ENCODE measurements at places on chromosomes 1 and 21. TPM values are rescaled to one million over a fixed set of nuclear protein-coding genes. Genes with fewer than 3 reads are reported as not detected.

RC3H1 gene
- total RNA-seq = 32.4 TPM

AMY2B gene
- total RNA-seq = 10.0 TPM

SDE2 gene
- total RNA-seq = 29.2 TPM

PRKCZ gene
- total RNA-seq = 47.2 TPM

GRCh38 chr1:35881850-35882273 lies 1.1 kb upstream of the AGO1 start:
- DNase-seq = no peak

GRCh38 chr21:36210779-36211659 lies 54.4 kb downstream of the DOP1B start:
- DNase-seq = peak; percentile 57

GRCh38 chr21:25573409-25574206 lies 33.7 kb downstream of the MRPL39 start:
- DNase-seq = no peak

DNA sequence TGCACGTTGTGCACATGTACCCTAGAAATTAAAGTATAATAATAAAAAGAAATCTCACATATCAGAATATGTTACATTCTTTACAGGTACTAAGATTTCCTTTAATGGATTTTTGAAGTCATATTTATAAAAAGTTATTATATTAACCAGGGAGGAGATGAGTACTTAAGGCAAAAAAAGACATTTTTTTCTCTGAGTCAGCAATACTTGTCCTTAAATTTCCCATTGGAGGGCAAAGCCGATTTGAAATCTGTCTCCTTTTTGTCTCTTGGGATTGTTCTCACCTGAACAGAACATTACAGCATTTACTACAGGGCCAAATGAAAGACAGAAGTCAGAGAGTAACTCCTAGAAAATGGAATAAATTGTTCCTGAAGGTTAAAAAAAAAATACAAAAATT lies 26.3 kb upstream of the SLC16A1 start:
- no peak for DNase-seq

- no peak for DNase-seq
Observed at GRCh38 chr1:94334764-94335163, 83.4 kb upstream of the ABCD3 start.

DNA sequence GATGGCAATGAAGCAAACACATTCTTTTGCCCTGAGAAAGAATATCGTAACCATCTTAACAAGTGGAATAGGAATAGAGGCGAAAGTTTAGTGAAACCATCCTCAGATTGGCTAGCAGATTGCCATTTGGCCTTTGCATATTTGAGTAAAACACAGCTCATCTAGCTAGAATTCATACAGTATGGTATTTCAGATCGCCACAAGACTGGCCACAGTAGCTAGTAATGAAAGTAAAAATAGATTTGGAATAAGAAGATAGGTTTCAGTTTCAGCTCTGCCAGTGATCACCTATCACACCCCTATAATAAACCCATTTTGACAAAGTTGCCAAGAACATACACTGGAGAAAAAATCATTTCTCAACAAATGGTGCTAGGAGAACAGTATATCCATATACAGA lies 294.9 kb downstream of the LRRIQ3 start:
- no peak for DNase-seq

GRCh38 chr1:8712413-8713231 lies 104.8 kb downstream of the RERE start:
- DNase-seq = peak; percentile 42

GRCh38 chr1:168960595-168960994 lies 145.9 kb upstream of the ATP1B1 start:
- no peak for DNase-seq
